ENCODE measurements at places on chromosomes 11 and 22.
A peak's percentile ranks its signal among the peaks of the same experiment; 100 is the strongest.

DNA sequence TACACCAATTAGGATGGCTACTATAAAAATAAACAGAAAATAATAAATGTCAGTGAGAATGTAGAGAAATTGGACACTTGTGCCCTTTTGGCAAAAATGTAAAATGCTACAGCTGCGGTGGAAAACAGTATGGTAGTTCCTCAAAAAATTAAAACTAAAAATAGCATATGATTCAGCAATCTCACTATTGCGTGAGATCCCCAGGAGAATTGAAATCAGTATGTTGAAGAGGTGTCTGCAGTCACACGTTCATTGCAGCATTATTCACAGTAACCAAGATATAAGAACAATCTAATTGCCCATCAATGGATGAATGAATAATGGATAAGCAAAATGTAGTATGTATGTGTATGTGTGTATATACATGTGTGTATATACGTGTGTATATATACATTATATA, 6.8 kb downstream of the OR52N2 start:
- DNase-seq = no peak

DNA sequence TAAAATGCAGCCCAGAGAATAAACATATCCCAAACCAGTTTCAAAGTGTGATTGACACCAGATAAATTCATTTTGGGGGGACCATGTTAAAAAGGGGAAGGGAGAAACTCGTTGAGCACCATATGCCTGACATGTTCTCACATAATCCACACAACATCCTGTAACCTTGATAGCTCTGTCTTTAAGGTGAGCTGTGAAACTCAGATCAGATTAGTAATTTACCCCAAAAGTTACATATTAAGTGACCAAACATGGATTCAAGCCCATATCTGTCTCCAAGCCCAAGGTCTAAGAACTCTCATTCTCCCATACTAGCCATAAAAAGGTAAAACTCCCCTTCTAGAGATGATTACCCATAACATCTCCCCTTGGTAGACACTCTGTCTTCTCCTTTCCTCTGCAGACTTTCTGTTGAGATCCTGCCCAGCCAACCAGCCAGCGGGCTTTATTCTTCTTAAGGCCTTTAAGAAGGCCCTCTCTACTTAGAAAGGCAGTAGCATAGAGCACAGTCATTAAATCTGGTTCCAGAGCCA, 150.7 kb downstream of the CCDC34 start:
- no peak for DNase-seq

DNA sequence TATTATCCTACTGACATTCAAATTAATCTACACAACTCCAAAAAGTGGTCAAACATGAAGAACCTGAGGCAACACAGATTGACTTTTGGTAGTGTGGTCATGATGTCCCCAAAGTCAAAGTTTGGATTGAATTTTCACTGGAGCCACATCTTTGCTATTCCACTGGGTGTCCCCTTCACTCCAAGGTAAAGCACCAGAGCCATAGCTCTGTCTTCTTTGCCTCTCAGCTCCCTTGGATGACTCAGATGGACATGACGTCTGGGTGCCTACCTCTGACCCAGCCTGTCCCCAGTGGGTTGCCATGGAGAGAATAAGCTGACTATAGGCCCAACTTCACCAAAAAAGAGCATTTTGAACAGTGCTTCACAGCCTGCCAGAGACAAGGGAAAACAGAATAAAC, 57.4 kb upstream of the ARHGAP42 start:
- DNase-seq = no peak

DNA sequence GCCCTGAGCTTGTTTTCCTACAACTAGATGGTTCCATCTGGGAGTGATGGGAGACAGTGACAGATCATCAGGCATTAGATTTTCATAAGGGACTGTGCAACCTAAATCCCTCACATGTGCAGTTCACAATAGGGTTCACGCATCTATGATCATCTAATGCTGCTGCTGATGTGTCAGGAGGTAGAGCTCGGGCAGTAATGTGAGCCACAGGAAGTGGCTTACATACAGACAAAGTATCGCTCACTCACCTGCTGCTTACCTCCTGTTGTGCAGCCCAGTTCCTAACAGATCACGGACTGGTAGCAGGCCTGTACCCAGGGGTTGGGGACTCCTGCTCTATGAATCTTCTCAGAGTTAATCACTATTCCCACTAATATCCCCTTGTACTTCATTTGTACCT, 12.4 kb downstream of the AAMDC start:
- no peak for DNase-seq

DNA sequence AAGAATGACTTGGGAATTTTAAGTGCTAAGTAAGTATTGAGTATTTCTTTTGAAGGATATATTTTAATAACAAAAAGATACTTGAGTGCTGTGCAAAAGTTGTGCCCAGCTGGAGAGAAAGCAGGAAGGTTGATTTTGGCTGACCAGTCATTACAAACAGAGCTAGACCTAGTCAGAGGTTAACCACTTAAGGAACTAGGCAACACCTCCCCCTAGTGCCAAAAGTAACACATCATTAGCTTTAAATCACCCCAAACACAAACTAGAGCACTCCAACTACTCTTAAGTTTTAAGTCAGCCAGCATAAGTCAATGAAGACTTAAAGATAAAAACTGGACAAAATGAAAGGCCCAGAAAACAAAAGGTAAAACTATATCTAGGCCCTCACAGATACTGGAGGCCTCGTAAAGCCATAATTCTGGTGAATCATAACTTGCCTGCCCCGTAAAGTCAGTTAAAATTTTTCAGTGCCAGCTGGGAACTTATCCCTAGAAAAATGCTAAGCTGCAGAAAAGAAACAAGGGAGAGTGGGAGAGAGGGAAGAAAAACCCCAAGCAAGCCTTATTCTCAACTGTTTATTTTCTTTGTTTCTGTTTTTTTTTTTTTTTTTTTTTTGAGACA, 4.6 kb downstream of the TMEM9B start:
- peak; percentile 83 for DNase-seq

GRCh38 chr11:47775240-47775869, 8.2 kb upstream of the FNBP4 start:
- no peak for DNase-seq

DNA sequence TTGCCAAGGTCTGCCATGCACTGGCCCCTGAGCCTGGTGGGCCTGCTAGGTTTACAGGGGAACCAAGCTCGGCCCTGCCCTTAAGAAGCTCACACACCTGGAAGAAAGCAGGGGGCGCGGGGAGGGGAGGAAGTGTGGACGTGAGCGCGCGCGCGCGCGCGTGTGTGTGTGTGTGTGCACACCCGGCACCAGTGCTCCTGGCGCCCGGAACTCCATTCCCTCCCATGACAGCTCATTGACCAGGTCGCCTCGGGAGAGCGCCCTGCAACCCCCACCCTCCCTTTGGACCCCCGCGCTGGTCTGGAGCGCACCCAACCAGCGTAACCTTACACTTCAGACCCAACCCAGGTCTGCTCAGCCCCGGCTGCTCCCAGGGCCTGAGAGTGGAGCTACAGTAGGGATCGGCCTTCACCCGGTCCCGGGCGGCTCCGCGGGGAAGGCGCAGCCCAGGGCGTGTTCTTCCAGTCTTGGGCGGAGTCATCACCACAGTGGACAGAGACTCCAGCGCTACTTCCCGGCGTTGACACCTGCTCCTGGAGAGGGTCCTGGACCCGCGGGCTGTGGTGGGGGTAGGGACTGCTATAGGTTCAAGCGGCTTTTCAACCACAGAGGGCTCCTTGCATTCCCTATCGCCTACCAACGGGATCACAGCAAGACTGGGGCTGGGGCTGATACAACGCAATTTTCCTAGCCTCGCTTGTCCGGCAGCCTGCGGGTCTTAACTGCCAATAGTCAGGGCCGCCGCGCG, 1.5 kb downstream of the GALNT18 start:
- DNase-seq = no peak

DNA sequence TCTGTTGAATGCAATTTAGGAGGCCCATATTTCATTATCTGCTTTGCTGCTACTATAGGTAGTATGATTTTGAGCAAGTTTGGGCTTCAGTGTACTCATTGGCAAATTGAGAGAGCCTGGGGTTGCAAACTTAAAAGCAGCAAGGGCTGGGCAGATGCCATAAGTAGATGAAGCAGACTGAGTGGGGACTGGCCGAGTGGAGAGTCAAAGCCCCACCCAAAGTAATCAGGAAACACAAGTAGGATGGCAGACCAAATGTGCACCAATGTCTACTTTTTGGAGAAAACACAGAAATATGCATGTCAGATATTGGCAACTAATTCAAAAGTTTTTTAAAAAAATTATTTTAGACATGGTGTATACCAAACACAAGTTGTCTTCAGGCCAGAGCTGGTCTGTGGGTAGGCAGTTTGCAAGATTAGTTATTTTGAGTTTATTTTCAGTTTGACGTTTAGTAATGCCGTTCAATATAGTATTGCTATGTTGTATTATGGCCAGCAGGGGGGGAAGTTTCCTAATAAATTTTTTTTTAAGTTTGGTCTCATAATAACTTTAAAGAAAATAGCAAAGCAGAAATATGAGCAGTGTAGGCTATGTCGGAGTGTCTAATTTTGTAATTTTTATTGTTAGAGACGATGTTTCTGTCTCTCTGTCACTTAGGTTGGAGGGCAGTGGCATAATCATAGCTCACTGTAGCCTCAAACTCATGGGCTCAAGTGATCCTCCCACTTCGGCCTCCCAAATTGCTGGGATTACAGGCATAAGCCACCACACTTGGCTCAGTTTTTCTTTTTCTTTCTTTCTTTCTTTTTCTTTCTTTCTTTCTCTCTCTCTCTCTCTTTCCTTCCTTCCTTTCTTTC, 105.1 kb downstream of the HIPK3 start:
- peak; percentile 16 for DNase-seq

DNA sequence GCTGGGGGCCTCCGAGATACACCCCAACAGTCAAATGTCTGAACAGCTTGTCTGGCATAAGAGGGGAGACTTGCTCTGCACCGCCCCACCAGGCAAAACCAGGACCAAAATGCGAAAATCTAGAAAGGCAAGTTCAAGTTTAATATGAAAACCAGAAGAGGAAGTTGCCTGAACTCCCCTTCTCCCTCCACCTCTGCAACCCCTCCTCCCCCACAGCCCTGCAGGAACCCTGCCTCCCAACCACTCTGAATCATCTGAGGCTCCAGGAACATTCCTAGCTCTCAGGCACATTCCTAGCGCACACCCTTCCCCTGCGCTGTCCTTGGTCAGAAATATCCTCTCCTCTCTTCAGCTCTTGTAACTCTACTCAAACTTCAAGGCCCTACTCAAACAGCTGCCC, 36.7 kb downstream of the ISX start:
- no peak for DNase-seq

DNA sequence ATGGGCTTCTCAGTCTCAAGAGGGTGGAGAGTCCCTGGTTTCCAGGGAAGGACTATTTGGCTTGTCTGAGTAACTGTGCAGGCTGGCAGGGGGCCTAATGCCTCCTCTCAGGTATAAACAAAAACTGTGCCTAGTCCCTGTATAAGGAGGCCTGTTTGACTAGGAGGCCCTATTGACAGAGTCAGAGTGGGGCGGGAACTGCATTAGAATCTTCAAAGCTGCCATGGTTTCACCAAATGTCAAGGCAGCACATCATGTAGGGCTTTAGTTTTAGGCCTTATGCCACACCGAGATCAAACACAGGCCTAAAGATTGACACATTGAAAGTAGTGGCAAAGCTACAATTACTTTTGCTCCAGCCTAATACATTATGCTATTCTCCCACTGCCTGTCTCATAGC, 611.5 kb upstream of the B3GAT1 start:
- DNase-seq = no peak

DNA sequence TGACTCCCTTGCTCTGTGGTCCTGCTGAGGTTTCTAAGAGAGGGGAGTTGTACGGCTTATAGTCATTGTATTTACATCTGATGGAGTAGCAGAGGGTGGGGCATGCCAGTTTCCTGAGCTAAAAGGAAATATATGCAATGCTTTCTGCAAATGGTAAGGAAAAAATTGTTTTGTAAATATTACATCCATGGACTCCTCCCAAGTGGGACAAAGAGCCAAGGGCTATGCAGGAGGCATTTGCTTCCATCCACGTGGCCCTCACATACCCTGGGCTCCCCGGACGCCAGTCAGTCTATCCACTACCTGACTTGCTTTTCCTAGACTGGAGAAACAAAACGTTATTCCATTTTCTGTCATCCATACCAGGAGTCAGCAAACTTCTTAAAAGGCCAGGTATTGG, 59.7 kb upstream of the PITPNB start:
- no peak for DNase-seq

GRCh38 chr11:133605482-133605881, 73.2 kb upstream of the OPCML start:
- DNase-seq = no peak

DNA sequence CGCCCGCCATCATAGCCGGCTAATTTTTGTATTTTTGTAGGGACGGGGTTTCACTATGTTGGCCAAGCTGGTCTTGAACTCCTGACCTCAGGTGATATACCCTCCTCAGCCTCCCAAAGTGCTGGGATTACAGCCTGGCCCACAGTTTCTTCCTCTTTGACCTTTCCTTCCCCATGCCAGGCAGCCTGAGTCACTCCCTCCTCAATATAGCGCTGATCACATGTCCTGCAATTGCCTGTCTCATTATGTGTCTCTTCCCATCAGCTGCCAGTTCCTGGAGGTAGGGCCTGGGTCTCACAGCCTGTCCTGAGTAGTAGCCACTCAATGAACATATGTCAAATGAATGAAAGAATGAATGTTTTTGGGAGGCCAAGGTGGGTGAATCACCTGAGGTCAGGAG, 43.0 kb upstream of the CCDC134 start:
- DNase-seq = no peak

DNA sequence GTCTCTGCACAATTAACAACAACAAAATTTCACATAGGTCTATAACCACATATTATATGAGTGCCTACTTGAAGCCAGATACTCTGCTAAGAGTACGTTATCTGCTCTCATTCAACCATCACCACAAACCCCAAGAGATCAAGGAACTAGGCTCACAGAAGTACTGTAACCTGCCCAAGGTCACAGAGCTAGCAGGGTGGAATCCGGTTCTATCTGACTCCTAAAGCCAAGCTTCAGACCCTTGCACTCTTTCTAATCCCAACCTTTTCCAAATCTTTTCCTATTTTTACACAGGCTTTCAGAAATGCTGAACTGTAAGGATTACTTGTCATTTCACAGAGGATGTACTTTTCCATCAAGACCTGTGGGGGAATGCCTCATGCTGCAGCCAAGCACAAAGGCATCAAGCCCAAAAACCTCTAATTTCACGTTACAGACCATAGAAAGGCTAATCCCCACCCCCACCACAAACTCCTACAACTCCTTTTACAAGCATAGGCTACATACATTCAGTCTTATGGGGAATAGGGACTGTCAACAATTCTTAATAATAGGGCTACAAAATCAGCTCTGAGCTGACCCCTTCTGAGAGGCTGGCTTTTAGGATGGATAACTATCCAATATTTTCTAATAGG, 927 bp downstream of the PRCP start:
- DNase-seq = no peak

DNA sequence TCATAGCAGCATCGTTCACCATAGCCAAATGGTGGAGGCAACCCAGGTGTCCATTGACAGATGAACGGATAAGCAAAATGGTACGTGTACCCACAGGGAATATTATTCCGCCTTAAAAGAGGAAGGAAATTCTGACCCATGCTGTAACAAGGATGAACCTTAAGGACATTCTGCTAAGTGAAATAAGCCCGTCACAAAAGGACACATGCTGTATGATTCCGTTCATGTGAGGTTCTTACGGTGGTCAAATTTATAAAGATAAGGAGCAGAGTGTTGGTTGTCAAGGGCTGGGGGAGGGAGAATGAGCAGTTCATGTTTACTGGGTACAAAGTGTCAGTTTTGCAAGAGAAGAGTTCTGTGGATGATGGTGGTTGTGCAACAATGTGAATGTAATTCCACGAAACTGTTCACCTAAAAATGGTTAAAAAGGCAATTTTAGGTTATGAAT, 26.3 kb downstream of the APOL1 start:
- DNase-seq = no peak
